ENCODE measurements at places on chromosomes 11 and 22.

GRCh38 chr11:72375241-72375960, 58.9 kb downstream of the CLPB start:
- no peaks in the 10 kb centered on the region for H3K27me3 ChIP-seq
- H3K27ac ChIP-seq, result no peak overlapping the region

DNA sequence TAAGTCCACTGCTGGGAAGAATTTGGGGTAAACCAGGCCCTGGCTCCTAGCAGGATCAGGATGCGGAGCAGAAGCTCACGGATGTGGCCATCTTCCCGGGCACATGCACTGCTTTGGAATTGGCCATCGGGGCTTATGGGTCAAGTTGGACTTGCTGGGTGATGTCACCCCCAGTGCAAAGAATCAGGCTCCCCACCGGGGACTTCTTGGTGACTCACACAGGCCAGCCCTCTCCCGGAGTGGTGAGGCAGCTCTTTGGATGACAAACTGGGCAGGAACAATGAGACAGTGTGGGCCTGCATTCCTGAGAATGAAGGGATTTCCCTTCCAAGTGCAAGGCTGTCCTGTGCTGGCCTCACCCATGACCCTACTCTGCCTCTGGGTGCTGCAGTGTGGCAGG, 128.8 kb upstream of the ANO1 start:
- H3K4me3 ChIP-seq, result no peak overlapping the region
- H3K27me3 ChIP-seq, result peaks cover 85% of the 10 kb centered on the region
- no peak for DNase-seq
- H3K27ac ChIP-seq, result no peak overlapping the region

GRCh38 chr11:113689768-113690618, 16.1 kb downstream of the TMPRSS5 start:
- H3K27ac ChIP-seq, result no peak overlapping the region
- no peaks in the 10 kb centered on the region for H3K4me1 ChIP-seq
- DNase-seq, result no peak
- no peaks in the 10 kb centered on the region for H3K36me3 ChIP-seq

- peaks cover 8% of the 10 kb centered on the region for H3K27me3 ChIP-seq
- no peaks in the 10 kb centered on the region for H3K4me1 ChIP-seq
- no peak for DNase-seq
- H3K27ac ChIP-seq, result no peak overlapping the region
- no peak overlapping the region for H3K4me3 ChIP-seq
- H3K36me3 ChIP-seq, result no peaks in the 10 kb centered on the region
Observed at GRCh38 chr11:75474878-75475766, 42.1 kb upstream of the KLHL35 start.

GRCh38 chr11:80598905-80599304, 1158.1 kb upstream of the TENM4 start:
- no peak overlapping the region for H3K27ac ChIP-seq
- H3K27me3 ChIP-seq, result no peaks in the 10 kb centered on the region
- no peaks in the 10 kb centered on the region for H3K36me3 ChIP-seq
- no peak for DNase-seq
- no peaks in the 10 kb centered on the region for H3K4me1 ChIP-seq

- H3K27me3 ChIP-seq, result no peaks in the 10 kb centered on the region
- no peak overlapping the region for H3K27ac ChIP-seq
- H3K4me1 ChIP-seq, result no peaks in the 10 kb centered on the region
Observed at GRCh38 chr11:11579012-11579988, 42.5 kb downstream of the GALNT18 start.

- no peak for DNase-seq
- no peak overlapping the region for H3K4me3 ChIP-seq
Observed at GRCh38 chr22:19779011-19779421, 18.4 kb downstream of the TBX1 start.

DNA sequence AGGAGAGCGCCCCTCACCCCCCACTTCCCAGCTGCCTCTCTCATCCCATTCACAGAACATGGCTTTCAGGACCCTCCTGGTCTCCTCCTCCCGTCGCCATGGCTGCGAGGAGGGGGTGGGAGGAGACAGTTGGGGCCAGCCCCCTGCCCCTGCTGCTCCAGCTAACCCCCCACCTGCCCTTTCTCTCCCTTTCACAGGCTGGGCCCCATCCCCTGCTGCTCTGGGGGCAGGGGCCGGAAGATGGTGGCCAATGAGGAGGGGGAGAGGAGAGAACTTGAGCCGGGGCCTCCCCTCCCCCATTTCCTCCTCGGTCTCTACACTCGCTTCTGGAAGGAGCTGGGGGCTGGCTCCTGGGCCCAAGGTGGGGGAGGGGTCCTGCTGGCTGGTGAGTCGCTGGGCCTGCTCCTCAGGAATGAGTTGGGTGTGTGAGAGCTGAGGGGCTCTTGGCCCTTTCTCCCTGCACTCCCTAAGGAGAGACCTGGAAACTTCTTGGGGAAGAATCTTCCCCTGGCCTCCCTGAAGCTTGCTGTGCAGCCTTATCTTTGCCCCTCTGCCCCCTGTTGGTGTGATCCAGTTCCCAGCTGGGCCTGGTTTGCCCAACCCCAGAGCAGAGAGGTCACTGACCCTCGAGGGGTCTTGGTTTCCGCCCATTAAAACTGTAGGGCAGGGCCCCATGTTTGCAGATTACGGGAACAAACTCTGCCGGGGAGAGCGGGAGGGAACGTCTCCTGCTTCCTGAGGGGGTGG, 10.2 kb downstream of the YPEL4 start:
- DNase-seq, result no peak
- H3K36me3 ChIP-seq, result no peaks in the 10 kb centered on the region
- H3K27ac ChIP-seq, result no peak overlapping the region
- H3K27me3 ChIP-seq, result no peaks in the 10 kb centered on the region
- peaks cover 3% of the 10 kb centered on the region for H3K4me1 ChIP-seq
